ENCODE measurements at places on chromosomes 5 and 9.

DNA sequence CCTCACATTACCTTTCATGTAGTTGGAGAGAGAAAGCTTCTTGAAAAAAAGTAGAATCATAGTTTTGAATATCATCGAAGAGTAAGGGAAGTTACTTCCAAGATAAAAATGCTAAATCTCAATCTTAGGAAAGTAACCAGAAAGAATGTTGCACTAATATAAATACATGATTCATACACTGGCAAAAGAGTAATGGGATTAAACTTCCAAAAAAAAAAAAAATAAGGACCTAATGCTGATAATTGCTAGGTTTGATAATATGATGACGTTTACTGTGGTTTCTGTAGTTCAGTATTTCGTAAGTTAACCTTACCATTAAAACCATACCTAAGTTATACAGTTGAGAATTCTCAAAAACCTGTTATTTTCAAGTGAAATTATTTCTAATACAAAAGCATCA lies 573.8 kb upstream of the CDH9 start:
- no peaks in the 10 kb centered on the region for H3K36me3 ChIP-seq
- H3K4me1 ChIP-seq, result no peaks in the 10 kb centered on the region
- DNase-seq, result no peak
- no peaks in the 10 kb centered on the region for H3K27me3 ChIP-seq
- H3K4me3 ChIP-seq, result no peak overlapping the region

DNA sequence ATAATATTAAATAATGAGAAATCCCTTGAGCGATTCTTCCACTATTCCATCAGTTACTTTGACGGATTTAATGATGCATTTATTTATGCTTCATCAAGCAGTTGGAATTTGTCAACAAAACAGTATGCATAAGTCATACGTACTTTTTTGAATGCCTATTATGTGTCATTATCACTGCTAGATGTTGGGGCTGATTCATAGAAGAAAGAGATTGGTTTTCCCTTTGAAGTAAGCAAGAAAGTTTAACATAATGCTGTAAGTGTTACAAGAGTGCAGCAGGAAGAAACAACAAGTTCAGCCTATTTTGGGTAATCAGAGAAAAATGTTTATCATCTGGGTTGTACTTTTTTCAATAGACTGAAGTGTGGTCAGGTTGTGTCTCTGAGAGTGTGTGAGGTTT lies 121.2 kb upstream of the RANBP3L start:
- H3K4me1 ChIP-seq, result no peaks in the 10 kb centered on the region
- no peaks in the 10 kb centered on the region for H3K36me3 ChIP-seq
- H3K27me3 ChIP-seq, result no peaks in the 10 kb centered on the region
- no peak overlapping the region for H3K4me3 ChIP-seq
- peak; percentile 28 for DNase-seq

- peaks cover 12% of the 10 kb centered on the region for H3K4me1 ChIP-seq
- DNase-seq, result no peak
- no peaks in the 10 kb centered on the region for H3K27me3 ChIP-seq
- no peak overlapping the region for H3K27ac ChIP-seq
- no peak overlapping the region for H3K4me3 ChIP-seq
- peaks cover 4% of the 10 kb centered on the region for H3K36me3 ChIP-seq
Measured at GRCh38 chr5:32170303-32171151, 3.6 kb downstream of the GOLPH3 start.

- no peak overlapping the region for H3K27ac ChIP-seq
- no peaks in the 10 kb centered on the region for H3K36me3 ChIP-seq
- H3K27me3 ChIP-seq, result no peaks in the 10 kb centered on the region
- H3K4me3 ChIP-seq, result no peak overlapping the region
- DNase-seq, result peak; percentile 26
Measured at GRCh38 chr5:160970605-160971191, 118.7 kb upstream of the ATP10B start.

- no peaks in the 10 kb centered on the region for H3K36me3 ChIP-seq
- H3K27ac ChIP-seq, result no peak overlapping the region
- H3K27me3 ChIP-seq, result no peaks in the 10 kb centered on the region
- H3K4me1 ChIP-seq, result no peaks in the 10 kb centered on the region
- no peak for DNase-seq
- no peak overlapping the region for H3K4me3 ChIP-seq
Measured at GRCh38 chr5:43627028-43627427, 24.0 kb downstream of the NNT start.
